ENCODE measurements at places on chromosomes 5 and 9.

GRCh38 chr5:164627021-164627420 lies 1121.6 kb downstream of the MAT2B start:
- DNase-seq = no peak

DNA sequence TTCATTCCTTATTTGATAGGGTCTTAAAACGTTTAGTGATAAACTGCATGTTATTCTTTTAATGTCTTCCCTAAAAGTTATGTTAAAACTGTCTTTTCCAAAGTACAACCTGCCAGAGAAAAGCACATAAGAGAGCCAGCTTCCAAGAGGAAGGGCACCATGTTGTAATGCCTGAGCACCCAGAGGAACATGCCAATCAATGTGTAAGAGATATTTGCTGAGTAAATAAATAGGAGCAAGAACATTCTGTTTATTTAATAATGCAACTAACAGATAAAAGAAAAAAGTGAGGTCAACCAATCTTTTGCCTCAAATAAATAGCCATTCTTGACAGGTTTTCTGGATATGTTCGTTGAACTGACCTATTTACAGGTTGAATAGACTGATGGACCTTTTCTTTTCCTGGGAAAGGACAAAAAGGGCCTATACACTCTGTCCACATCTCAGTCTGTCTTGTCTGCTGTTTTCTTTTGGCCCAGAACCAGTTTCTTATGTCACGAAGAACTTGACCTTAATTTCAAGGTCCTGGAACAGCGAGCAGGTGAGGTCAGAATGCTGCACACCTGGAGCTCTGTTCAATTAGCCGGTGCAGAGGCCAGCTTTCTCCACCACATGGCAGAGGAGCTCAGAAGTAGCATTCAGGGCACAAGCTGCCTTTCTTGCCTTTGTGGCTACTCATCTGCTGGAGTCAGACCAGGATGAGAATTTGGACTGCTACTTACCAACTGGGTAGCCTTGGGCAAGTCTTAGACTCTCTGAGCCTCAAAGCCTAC lies 77.7 kb downstream of the PLCXD3 start:
- DNase-seq = no peak

- DNase-seq = no peak
Measured at GRCh38 chr5:109533751-109534272, 124.0 kb upstream of the PJA2 start.

GRCh38 chr5:8585230-8586018 lies 716.5 kb downstream of the MTRR start:
- no peak for DNase-seq

DNA sequence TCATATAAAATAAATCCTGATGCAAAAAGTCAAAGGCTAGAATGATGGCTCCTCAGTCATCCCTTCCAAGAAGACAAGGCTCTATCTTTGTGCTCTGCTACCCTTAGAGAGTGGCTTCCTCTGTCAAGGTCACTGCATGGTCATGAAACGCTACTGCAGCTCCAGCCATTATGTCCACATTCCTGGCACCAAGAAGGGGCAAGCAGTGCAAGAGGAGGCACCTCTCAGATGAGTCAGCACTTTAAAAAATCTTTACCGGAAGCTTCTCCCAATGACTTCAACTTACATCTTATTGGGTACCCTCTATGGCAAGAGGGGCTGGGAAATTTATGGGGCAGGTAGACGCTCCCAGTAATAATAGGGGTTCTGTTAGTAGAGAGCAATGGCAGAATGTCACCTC lies 129.5 kb upstream of the CPEB4 start:
- no peak for DNase-seq

GRCh38 chr5:126481243-126481642 lies 58.0 kb downstream of the GRAMD2B start:
- no peak for DNase-seq

GRCh38 chr9:19208653-19209052 lies 21.8 kb upstream of the DENND4C start:
- DNase-seq = no peak

DNA sequence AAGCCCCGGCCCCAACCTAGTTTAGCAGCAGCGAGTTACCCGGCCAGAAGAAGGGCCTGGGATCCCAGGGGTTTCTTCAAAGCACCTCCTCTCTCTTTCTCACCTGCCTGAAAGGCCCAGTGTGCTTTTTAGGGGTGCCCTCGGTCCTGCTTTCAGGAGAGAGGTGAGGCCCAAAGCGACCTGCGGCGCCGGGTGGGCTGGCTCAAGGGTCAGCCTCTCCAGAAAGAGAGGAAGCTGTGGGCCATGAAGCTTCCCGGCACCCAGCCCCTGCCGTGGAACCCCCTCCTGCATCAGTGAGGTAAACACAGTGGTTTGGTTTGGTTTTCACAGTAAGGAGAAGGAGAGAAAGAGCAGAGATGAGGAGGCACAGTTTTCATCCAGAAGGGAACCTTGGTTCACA lies 4.3 kb downstream of the FOXB2 start:
- no peak for DNase-seq

- no peak for DNase-seq
Measured at GRCh38 chr5:139731281-139731680, 64.3 kb upstream of the PSD2 start.

DNA sequence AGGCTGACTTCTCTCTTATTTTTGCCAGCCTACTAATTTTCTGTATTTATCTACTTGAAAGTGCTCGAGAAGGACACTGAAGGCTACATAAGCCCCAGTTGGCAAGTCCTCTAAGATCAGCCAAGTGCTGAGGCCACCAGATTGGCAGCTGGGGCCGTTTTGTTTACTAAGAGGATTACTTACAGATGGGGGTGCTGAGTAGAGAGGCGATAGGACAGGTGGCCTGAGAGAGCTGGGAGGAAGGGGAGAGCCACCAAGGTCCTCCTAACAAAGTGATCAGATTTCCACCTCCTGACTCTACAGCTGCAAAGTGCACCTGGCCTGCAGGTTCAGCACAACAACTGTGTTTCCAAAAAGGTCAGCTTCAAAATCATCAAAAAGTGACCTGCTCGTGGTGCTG lies 32.9 kb downstream of the FRMD3 start:
- no peak for DNase-seq

DNA sequence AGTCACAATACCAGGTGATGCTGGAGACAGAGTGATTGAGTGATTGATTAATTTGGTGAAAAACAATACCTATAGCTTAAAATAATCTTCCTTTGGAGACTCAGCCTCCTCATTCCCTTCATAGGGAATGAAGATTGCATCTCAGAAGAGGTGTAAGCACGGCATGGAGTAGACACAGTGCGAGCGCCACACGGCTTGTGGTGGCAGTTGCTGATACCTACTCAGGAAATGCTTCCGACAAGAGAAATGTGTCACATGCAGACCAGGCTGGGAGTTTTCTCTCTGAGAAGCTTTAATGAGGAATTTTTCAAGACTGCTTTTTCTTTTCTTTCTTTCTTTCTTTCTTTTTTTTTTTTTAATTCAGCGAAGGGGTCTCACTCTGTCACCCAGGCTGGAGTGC lies 211.8 kb upstream of the OTULINL start:
- DNase-seq = no peak

DNA sequence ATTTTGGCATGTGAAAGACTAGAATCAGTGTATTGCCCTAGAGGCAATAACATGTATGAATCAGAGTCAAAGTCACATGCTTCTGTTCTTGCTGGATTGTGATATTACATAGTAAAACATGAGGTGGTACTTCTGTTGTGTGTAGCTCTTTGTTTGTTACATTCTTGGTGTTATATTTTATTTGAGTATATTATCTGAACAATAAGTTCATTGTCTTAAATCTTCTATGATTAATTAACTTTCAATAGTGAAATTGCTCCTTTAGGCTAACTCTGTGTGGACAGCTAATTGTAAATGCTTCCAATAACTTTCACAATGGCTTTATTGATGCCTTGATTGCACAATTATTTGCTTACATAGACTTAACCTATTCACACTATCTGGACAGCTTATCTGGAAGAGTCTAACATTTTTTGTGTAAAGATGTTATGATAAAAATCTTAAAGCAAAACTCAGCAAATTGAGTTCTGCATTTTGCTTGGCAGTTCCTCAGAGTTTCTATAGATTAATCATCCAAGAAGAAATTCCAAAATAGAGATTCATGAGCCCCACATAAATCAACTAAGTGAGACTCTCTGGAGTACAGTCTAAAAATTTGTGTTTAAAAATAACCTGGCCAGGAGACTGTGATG lies 239.6 kb upstream of the TUSC1 start:
- DNase-seq = no peak

DNA sequence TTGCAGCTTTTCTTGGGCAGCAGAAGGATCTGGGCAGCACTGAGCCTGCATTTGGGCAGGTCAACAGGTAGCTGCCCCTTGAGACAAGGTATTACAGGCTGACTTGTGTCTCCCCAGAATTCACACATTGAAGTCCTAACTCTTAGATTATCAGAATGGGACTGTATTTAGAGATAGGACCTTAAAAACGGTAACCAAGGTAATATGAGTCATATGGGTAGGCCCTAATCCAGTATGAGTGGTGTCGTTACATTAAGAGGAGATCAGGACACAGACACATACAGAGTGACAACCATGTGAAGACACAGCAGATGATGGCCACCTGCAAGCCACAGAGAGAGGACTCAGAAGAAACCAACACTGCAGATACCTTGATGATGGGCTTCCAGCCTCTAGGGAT lies 3.2 kb downstream of the C1QTNF2 start:
- DNase-seq = no peak

- DNase-seq = no peak
Measured at GRCh38 chr5:44887722-44888121, 79.0 kb downstream of the MRPS30 start.

DNA sequence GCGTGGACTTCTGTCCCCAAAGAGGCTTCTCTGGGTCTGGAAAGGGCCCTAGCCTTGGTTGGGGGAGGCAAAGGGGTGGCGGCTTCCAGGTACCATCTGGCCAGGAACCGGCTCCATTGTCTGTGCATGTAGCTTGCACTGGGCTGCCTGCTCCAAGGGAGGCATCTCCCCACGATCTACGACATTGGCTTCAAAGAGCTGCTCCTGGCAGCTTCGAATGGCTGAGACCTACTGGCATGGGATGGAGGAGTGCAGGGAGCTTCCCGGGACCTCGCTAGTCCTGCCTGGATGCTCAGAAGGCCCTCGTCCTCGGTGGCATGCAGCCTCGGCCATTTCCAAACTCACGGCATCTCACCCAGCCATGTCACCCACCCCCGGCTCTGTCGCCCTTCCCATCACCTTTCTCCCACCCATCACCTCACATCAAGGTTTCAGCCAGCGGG lies 137.8 kb downstream of the KCNIP1 start:
- no peak for DNase-seq

DNA sequence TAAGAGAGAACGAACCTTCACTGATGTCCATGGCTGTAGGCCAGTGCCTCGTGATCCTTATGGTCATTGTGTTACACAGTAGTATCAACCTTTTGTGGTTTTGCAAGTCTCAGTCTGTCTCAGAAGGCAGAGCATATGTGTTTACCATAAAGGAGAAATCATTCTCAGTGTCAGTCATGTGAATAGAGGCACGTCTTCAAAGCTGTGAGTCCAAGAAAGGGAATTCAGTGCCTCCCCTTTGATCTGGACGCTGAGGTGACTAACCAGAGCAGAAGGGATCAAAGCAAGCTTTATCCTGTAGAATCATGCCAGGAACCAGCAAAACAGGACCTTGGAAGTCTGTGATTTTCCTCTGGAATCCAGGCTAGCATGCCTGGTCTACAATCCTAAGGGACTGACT lies 433.9 kb downstream of the DNAH5 start:
- no peak for DNase-seq

GRCh38 chr9:72592502-72593403 lies 71.3 kb downstream of the TMC1 start:
- DNase-seq = no peak

GRCh38 chr5:146873186-146873917 lies 5.2 kb downstream of the PPP2R2B start:
- no peak for DNase-seq

- no peak for DNase-seq
Measured at GRCh38 chr5:170327829-170328228, 30.3 kb upstream of the LCP2 start.

- no peak for DNase-seq
Measured at GRCh38 chr5:172452398-172453205, 1.7 kb downstream of the SH3PXD2B start.

GRCh38 chr9:105854783-105855724 lies 160.7 kb downstream of the TMEM38B start:
- DNase-seq = no peak

- no peak for DNase-seq
Measured at GRCh38 chr5:150075233-150075632, 11.1 kb downstream of the CSF1R start.

DNA sequence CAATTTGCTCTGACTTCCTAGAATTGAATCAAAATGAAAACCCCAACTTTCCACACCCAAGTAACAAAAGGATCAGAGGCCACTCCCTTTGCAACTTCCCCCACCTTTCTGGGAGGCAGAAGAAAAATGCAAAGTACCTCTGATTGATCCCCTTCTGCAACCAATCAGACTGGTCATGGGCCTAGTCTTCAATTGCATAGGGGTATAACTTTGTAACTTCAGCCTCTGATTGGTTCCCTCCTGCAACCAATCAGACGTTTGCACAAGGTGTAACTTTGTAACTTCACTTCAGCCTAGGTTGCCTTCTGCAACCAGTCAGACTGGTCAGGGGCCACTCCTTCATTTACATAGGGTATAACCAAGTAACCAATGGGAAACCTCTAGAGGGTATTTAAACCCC lies 38.3 kb upstream of the CNOT6 start:
- DNase-seq = no peak

- DNase-seq = no peak
Measured at GRCh38 chr5:149757197-149757947, 27.3 kb downstream of the PPARGC1B start.

- DNase-seq = no peak
Measured at GRCh38 chr9:97628668-97629067, 4.5 kb downstream of the TSTD2 start.

- no peak for DNase-seq
Measured at GRCh38 chr9:125580701-125581286, 126.2 kb downstream of the MAPKAP1 start.

DNA sequence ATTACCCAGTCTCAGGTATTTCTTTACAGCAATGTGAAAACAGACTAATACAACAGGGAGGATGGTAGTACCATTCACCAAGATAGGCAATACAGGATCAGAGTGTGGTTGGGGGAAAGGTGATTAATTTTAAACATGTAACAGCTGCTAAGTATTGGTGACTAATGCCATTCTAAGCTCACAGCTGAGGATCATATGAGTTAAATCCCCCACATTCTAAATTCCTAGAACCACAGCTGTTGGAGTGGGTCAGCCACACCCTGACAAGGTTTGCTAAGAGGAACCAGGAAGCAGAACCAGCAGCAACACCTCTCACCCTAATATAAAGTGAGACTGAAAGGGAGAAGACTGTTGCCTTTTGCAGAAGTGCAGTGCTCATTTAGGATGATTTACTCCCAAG lies 24.8 kb downstream of the HSPB3 start:
- DNase-seq = no peak

GRCh38 chr9:113738496-113738892 lies 137.6 kb upstream of the ZNF618 start:
- DNase-seq = no peak

DNA sequence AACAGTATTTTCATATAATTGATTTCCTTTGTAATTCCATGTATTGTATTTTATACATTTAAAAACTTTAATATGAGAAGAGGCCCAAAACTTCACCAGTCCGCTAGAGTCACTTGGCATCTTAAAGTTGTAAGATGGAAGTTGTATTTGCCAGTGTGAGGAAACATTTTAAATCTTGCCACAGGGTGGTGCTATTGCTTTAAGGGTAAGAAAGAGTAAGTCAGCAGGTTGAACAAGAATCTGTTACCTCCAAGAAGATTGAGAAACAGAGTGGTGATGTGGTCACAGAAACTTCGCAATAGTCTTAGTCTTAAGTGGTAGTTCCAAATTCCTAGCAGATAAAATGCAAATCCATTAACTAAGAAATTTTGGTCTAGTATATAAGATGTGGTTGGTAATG lies 39.8 kb upstream of the RANBP6 start:
- DNase-seq = peak; percentile 92

Measured in SK-N-MC (cell line).